OCI-LY7 (cell line): ENCODE measurements at places on chromosomes 3 and 15.

GRCh38 chr3:183946037-183946436 is 61.4 kb upstream of the PARL start:
- DNase-seq, result no peak

DNA sequence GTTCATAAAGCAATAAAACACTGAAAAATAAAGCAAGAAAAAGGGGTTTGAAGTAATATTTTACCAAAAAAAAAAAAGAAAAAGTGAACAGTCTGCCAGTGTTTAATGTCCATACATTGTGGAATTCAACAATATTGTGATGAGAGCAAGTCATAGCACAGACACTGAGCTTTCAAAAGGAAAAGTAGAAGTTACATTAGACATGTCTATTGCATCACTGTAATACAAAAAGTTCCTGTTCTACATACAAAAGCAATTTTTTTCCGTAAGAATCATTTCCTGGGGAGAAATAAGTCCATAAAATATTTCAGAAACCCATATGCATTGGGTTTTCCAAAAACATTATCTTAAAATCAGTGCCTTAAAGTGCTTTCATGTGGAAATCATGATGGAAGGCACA is 11.8 kb upstream of the HDC start:
- no peak for DNase-seq

DNA sequence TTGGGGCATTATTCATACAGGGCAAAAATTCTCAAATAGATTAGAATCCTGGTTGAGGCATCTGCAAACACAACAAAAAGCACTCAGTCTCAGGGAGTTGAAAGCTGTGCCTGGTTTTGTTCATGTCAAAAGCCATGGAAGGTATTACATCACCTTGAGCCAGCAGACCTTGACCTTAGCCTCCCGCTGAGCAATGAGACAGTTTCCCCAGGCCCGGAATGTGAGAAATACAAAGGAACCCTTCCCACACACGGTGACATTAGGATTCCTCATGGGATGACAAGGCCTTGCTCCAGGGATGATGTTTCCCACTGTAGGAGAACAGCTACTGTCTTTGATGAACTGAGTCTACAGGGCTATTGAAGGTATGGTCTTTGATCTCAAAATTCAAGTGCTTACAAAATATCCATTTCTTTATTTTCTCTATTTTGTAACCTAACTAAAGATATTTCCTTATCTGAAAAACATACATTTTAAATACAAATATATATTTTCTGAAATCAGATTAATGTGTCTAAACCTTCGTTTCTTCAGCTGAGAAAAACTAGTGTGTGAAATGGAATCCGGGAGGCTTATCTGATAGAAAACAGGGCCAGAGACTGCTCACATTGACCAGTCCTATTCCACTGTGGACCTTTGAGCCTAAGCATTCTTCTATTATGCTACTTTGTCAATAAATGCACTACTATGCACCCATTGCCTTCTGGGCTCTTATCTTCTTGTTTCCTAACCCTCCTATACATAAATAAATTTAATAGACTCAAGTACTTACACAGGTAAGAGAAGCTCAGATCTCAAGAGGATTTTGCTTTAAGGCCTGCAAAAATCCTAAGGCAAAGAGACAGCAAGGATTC is 298.2 kb downstream of the KBTBD8 start:
- no peak for DNase-seq

GRCh38 chr15:72861354-72861910 is 77.9 kb upstream of the ADPGK start:
- no peak for DNase-seq

DNA sequence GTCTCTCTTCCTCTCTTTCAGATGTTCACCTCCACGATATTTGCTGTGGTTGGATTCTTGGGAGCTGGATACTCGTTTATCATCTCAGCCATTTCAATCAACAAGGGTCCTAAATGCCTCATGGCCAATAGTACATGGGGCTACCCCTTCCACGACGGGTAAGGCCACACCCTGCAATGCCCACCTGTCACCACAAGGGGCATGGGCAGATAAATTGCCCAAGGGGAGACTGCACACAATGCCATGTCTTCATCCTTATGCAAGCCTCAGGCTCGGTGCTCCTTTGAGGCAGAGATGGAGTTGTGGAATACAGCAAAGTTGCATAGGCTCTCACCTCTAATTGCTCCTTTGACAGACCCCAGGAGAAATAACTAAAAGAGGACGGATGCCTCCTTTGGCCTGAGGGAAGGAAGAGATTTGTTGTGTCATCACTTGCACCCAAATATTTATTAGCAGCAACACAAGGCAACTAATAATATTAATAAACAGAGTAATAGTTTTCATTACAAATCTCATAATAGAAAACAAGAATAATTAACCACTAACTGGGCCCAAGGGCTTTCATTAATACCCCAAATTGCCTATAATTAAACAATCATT is 13.2 kb downstream of the TM4SF4 start:
- DNase-seq, result peak; percentile 54

- DNase-seq, result no peak
Observed at GRCh38 chr3:190175490-190175889, 54.8 kb upstream of the P3H2 start.
